ENCODE measurements at places on chromosomes 1 and 21. TPM values are rescaled to one million over a fixed set of nuclear protein-coding genes. Genes with fewer than 3 reads are reported as not detected.

FLG2 gene
- total RNA-seq, result not detected

CCDC181 gene
- 0.28 TPM for total RNA-seq

C4BPA gene
- not detected for total RNA-seq

OR2L8 gene
- not detected for total RNA-seq

C1orf87 gene
- total RNA-seq, result not detected

HCRTR1 gene
- not detected for total RNA-seq

KCNJ9 gene
- total RNA-seq, result not detected

MCOLN3 gene
- total RNA-seq, result not detected

SOD1 gene
- total RNA-seq, result 312 TPM

LAMC1 gene
- 394 TPM for total RNA-seq

DNA sequence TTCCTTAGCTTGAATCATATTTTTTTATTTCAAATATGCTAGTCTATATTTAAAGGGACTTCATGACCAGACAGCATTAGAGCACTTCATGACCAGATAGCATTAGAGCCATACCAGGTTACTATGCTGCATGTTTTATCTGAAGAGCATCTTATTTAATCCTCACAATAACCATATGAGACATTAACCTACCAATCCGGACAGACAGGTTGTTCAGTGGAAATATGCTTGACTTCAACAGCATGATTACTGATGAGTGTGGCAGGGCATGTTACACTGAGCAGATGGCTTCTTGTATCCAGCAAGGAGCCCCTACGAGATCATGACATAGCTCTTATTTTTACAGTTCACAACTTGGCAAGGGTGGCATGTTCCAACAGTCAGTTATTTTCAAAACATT lies 85.0 kb upstream of the KCTD3 start:
- DNase-seq, result no peak

- no peak for DNase-seq
These were observed 21.0 kb downstream of the TP53BP2 start for GRCh38 chr1:223824712-223825111.

DNA sequence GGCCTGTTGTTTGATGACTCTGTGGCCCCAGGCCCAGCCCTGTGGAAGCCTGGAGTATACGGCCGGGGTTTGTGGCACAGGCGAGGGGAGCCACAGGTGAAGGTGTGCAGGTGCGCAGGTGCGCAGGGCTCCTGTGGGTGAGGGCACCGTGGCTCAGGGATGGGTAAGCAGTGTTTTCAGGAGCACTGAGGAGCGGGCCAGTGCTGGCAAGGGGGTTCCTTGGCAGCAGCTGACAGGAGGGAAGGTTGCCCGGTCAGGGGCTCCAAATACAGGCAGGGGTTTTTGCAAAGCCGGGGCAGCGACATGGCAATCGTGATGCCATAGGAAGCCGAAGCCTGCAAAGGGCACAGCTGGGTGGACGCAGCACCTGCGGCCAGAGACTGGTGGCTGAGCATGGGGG lies 20.7 kb downstream of the AGPAT3 start:
- no peak for DNase-seq

- no peak for DNase-seq
These were observed 37.4 kb downstream of the CLCC1 start for GRCh38 chr1:108925920-108926319.

GRCh38 chr1:61313906-61314422 lies 231.6 kb downstream of the NFIA start:
- DNase-seq, result no peak

- no peak for DNase-seq
These were observed 79.1 kb upstream of the VAMP3 start for GRCh38 chr1:7692005-7692404.

DNA sequence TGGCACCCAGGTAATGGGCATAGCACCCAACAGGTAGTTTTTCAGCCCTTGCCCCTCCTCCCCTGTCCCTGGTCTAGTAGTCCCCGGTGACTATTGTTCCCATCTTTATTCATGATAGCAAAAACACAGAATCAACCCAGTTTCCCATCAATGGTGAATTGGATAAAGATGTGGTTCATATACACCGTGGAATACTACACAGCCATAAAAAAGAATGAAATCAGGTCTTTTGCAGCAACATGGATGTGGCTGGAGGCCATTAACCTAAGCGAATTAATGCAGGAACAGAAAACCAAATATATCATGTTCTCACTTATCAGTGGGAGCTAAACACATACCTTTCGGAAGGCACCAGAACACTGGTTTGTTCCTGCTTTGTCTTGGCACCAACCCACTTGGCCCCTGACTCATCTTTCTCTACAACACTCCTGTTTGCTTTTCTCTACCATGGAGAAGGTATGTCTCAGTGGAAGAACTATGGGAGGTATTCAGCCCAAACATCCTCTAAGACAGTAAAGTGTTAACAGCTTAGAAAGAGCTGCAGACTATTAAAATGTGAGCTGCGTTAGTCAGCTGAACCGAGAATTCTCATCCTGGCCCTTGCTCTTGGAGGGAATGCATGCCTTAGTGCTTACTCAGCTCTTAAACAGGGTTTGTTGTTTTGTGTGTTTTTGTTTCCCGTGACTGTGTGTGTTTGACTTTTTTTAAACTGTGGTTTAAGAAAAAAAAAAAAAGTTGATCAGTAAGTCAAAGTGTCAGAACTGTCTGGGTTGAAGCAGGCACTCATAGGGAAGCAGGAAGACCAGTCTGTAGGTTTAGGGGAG lies 203.0 kb downstream of the TOMM20 start:
- DNase-seq, result peak; percentile 99

DNA sequence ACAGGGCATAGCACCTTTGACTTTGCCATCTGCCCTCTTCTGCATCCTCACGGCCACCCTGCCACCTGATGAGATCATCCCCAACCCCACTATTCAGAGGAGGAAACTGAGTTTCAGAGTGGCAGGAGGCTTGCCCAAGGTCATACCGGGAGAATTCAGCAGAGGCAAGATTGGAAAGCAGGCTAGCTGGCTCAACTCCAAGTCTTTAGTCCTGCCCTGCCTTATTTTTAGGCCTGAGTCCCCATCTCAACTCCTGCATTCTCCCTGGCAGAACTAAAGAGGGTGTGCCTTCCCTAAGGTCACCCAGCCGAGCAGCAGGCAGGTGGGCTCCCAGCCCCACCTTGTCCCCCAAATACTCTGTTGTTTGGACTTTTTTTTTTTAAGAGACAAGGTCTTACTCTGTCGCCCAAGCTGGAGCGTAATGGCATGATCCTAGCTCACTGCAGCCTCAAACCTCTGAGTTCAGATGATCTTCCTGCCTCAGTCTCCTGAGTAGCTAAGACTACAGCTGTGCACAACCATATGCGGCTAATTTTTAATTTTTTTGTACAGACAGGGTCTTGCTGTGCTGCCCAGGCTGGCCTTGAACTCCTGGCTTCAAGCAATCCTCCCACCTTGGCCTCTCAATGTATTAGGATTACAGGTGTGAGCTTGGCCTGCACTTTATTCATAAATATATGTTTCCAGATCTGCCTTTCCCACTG lies 13.8 kb upstream of the FGR start:
- DNase-seq, result no peak

DNA sequence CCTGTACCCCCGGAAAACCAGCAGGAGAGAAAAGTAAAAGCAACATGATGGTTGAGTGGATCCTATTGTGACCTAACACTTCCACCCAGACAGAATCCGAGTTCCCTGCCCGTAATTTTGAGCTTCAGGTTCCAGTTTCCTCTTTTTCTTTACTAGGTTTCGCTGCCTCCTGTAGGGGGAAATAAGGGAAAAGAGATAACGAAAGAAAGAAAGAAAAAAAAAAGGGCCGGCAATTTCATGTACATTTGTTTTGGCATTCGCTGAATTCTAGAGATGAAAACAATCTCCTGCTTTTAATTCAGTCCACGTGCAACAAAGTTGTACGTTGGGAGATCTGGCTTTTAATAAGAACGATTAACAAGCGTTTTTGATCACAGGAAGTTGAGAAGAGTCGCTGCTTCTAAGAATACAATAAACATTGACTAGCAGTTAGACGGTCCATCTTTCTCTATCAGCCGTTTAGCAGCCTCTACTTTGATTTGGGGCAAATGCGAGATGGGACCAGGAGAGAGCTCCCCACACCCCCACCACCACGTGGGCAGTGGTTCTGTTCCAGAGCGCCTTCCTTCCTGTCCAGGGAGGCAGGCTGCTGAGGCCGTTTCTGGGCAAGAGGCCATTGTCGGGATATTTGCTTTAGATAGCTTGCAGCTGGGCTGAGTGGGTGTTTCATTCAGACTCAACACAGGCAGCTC lies 155.9 kb upstream of the RUNX1 start:
- peak; percentile 98 for DNase-seq

DNA sequence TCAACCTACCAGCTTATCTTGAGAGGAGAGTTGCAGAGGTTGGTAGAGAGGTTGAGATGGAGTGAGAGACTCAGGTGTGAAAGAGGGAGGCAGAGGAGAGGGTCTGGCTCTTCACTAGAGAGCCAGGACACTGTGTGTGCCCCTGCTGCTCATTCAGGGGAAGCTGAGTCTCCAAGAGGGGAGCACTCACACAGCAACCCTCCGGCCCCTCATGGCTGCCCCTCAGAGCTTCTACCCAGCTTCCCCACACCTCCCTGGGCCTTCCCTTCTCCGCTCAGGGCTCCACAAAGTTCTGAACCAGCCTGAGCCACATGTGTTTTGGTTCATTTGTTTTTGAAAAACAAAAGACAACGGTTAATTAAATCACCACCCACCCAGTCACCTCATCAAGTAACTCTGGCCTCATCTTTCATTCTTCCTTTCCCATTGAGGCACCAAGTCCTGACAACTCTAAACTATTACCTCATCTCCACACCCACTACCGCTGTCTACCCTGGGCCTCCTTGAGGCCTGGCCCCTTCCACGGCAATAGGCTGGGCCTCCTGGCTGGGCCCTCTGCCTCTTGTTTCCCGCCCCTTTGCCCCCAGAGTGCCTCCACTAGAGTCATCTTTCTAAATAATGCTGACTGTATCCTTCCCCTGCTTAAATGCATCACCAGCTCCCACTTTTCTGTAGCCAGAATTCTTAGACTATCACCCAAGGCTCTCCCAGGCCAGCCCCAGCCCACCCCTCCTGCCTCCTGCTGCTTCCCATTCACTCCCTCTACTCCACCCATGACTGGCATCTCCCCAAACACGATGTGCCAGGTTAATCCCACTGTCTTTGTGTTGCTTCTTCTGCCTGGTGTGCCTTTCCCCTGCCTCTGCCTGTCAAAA lies 33.0 kb downstream of the TNNT2 start:
- DNase-seq, result no peak

DNA sequence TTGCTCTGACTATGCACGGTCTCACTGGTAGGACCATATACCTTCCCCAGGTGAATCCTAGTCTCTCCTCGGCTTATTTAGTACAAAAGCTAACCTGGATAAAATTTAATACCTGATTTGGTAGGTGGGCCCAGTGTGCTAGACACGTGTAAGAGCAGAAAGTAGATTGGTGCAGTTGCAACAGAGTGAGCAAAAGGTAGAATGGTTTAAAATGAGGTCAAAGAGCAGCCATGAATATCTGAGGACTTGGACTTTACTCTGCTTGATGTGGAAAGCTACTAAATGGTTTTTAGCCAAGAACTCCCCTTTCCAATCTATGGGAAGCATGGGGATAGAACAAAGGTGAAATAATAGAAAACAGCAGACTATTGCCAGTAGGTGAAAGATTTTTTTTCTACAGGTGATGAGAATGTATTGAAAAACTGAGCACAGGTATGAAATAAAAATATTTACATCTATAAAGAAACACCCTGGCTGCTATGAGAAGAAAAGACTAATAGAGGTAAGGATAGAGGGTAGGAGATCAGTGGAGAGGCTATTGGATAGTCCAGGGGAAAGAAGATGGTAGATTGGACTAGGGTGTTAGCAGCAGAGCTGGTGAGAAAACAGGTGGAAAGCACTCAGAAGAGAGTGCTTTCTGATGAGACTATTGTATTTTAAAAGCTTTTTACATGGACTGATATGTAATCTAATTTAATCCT lies 61.3 kb upstream of the BCL9 start:
- no peak for DNase-seq

DNA sequence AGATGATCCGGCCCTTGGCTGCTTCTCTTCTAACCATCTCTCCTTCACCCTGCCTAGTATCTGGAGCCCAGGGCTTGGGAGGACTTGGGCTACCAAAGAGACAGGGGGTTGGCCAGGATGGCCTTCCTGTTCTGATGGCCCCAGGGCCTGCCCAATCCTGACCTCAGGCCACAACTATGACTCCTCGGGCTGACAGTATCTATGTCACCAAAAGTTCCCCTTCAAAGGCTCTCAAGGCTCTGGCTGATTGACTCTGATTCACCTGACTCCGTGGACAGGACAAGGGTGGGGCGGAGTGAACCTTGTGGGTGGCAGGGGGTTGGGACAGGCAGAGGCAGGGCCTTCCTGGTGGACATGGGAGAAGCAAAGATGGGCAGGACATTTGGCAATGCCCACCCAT lies 12.7 kb downstream of the MEF2D start:
- no peak for DNase-seq

- DNase-seq, result no peak
These were observed 519.8 kb downstream of the COL11A1 start for GRCh38 chr1:102588536-102588935.

- no peak for DNase-seq
These were observed 123.0 kb downstream of the DSCAM start for GRCh38 chr21:40723966-40724365.

DNA sequence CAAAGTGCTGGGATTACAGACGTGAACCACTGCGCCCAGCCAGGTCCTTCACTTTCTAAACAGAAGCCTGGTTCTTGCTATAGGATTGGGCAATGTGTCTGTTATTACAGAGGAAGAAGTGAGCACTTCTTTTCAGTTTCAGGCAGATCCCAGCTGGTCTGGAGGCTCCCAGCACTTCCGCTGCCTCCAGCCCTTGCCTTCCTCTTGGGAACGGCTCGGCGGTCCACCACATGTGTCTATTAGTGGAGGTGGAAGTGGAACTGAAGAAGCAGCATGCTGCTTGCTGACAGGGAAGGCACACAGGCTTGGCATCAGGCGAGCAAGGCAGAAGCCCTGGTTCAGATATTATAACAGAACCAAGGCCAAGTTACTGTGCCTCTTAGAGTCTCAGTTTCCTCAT lies 17.0 kb downstream of the MKNK1 start:
- DNase-seq, result no peak

- DNase-seq, result no peak
These were observed 296.0 kb downstream of the TBX15 start for GRCh38 chr1:118692143-118692542.

DNA sequence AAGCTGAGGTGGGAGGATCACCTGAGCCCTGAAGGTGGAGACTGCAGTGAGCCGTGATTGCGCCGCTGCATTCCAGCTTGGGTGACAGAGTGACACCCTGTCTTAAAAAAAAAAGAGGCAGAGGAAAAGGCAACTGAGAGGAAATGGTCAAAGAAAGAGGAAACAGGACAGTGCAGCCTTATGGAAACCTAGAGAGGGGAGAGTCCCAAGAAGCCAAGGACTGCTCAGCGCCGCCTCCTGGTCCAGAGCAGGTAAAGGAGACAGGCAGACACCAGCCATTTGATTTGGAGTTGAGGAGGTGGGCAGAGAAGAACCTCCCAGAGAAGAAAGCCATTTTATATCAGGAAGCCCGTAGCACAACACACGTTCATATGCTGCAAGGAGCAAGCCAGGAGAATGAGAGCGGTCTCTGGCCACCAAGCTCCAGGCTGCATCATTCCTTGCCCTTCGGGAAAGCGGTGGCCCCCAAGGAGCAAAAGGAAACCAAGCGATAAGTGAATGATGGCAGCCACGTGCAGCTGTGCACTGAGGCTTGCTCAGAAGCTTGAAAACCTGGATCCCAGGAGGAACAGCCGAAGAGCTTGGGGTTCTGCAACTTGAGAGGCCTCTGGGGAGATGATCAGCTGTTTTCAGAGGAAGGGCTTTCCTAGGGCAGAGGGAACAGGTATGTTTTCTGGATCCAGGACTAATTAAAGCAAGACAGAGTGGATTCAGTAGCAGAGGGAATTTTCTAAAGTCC lies 33.7 kb downstream of the LRRC42 start:
- no peak for DNase-seq

GRCh38 chr1:240501115-240501514 lies 110.8 kb downstream of the GREM2 start:
- DNase-seq, result peak; percentile 36

GRCh38 chr21:21039624-21040170 lies 41.5 kb downstream of the NCAM2 start:
- no peak for DNase-seq
